Naive thymus-derived CD8-positive, alpha-beta T cell (primary cell): ENCODE measurements at places on chromosomes 6 and 20. TPM values are rescaled to one million over a fixed set of nuclear protein-coding genes. Genes with fewer than 3 reads are reported as not detected.

- DNase-seq, result no peak
Measured at GRCh38 chr20:64242797-64243475, 12.6 kb upstream of the PCMTD2 start.

- no peak for DNase-seq
Measured at GRCh38 chr6:29759457-29759856, 36.2 kb downstream of the HLA-F start.

GRCh38 chr6:138410972-138411880 lies 7.2 kb downstream of the HEBP2 start:
- no peak for DNase-seq

DNA sequence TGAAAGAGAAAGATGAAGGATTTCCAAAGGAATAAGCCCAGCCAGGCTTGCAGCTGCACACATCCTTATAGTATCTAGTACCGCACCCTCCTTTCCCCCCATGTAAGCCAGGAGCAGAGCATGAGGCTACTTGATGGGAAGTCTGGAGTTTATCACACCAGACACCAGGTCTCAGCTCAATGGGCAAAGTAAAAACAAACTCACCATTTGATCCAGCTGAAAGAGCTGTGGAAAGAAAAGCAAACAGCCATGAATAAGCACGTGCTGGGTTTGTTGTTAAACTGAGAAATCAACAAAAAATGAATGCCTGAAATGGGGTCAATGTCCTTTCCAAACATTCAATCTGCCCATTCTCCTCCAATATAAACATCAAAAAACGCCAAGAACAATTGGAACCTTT lies 50.6 kb upstream of the MAP7 start:
- DNase-seq, result no peak

The CDH4 gene
- total RNA-seq, result 0.44 TPM

DNA sequence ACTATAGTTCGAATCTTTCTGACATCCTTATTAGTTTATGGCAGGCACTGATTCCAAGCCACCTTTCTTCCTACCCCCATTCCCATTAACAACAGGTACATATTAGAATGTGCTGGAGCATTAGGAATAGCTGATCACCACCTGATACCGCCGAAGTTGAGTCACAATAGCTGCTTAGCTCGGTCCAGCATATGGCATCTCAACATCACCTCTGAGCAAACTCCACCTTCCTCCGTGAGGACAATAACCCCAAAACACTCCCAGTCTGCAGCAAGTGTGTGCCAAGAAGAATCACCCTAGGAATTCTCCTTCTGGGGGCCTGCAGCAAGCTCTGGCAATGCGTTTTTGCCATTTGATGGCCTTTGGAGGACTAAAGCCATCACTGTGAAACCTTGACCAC lies 8.7 kb downstream of the PMEPA1 start:
- no peak for DNase-seq
